ENCODE measurements at places on chromosomes 2 and 18. TPM values are rescaled to one million over a fixed set of nuclear protein-coding genes. Genes with fewer than 3 reads are reported as not detected.

POTEI gene
- not detected for total RNA-seq

PTPN2 gene
- 40.2 TPM for total RNA-seq

CSRNP3 gene
- total RNA-seq, result 1.4 TPM

DNA sequence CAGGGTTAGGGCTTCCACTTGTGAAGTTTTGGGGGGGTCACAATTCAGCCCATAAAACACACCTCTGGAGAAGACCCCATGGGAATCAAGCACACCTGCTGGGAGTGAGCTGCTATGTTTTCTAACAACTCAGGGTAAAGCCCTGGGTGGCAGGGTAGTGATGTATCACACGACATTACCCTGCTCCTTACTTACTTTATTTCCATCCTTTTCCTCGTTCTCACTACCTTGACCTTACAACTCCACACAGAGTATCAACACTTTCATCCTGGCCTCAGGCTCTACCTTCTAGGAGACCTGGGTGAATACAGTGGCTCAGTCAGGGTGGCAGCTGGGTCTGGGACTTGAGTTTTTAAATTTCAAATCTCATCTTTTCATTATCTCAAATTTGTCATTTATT is 290.3 kb downstream of the CYRIA start:
- DNase-seq, result no peak

DNA sequence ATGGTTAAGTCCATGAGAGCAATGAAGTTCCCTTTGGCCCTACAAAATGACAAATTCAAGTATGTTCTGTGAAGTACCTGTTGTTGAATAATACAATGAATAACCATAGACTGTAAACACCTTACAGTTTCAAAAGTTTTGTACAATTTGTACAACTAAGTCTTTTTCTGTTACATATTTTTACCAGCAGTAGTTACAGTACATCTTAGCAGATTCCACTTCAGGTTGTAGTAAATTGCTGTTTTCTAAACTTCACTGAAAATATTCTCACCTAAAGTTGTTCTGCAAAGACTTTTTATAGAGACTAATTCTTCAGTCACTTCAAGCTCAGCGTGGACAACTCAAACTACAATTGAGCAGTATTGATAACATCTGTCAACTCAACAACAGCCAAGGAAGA is 28.7 kb downstream of the LNPK start:
- no peak for DNase-seq

- DNase-seq, result no peak
Observed at GRCh38 chr2:227462972-227463931, 8.7 kb upstream of the AGFG1 start.

DNA sequence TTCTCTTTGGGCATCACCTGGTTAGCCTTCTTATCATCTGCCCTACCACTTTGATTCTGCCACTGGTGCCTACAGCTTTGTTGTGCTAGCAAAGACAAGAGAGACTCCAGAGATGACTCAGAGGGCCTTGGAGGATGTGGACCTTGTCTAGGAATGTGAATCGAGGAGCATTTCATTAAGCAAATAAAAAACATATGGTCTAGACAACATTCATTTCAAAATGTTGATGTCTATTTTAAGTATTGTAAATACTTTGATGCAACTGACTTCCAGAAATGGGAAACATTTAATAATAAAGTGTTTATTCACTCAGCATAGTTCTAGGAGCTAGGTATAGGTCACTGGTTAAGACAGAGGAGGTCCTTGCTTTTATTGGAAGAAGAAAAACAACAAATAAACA is 195.5 kb downstream of the CDCA7 start:
- DNase-seq, result no peak

DNA sequence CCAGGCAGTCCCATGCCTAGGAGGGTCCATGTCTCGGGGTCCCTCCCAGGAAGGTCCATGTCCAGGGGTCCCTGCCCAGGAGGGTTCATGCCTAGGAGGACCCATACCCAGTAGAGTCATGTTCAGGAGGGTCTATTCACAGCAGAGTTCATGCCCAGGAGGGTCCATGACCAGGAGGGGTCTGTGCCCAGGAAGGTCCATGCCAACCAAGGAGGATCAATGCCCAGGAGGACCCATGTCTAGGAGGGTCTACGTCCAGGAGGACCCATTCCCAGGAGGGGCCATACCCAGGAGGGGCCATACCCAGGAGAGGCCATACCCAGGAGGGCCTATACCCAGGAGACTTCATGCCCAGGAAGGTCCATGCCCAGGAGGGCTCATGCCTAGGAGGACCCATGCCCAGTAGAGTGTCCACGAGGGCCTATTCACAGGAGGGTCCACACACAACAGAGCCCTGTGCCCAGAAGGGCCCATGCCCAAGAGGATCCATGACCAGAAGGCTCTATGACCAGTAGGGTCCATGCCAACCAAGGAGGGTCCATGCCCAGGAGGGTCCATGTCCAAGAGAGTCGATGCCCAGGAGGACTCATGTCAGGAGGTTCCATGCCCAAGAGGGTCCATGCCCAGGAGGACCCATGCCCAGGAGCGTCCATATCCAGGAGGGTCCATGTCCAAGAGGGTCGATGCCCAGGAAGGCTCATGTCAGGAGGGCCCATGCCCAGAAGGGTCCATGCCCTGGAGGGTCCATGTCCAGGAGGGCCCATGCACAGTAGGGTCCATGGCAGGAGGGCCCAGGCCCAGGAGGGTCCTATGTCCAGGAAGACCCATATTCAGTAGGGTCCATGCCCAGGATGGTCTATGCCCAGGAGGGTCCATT is 10.1 kb downstream of the GPR35 start:
- DNase-seq, result no peak

- DNase-seq, result no peak
Observed at GRCh38 chr2:174121175-174121574, 127.2 kb downstream of the OLA1 start.

- DNase-seq, result no peak
Observed at GRCh38 chr2:46550686-46551404, 71.5 kb downstream of the TMEM247 start.

GRCh38 chr2:60347781-60348180 is 205.7 kb downstream of the BCL11A start:
- no peak for DNase-seq

DNA sequence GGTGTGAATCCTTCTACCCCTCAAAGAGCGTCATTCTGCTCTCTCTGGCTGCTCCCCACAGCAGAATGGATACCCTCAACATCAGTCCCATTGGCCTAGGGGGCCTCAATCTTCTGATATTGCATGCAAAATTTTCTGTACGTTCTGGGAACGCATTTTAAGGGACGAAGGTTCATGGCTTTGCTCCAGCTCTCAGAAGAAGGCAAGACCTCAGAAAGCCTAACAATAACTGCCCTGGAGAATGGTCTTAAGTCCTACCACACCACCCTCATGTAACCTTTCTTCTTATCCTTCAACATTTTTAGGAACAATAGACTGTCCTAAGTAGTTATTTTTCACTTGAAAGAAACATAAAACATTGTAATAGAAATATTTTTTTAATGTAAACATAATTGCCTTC is 212.6 kb downstream of the PRKCE start:
- no peak for DNase-seq

- DNase-seq, result no peak
Observed at GRCh38 chr18:74567822-74568221, 29.8 kb upstream of the ZNF407 start.

DNA sequence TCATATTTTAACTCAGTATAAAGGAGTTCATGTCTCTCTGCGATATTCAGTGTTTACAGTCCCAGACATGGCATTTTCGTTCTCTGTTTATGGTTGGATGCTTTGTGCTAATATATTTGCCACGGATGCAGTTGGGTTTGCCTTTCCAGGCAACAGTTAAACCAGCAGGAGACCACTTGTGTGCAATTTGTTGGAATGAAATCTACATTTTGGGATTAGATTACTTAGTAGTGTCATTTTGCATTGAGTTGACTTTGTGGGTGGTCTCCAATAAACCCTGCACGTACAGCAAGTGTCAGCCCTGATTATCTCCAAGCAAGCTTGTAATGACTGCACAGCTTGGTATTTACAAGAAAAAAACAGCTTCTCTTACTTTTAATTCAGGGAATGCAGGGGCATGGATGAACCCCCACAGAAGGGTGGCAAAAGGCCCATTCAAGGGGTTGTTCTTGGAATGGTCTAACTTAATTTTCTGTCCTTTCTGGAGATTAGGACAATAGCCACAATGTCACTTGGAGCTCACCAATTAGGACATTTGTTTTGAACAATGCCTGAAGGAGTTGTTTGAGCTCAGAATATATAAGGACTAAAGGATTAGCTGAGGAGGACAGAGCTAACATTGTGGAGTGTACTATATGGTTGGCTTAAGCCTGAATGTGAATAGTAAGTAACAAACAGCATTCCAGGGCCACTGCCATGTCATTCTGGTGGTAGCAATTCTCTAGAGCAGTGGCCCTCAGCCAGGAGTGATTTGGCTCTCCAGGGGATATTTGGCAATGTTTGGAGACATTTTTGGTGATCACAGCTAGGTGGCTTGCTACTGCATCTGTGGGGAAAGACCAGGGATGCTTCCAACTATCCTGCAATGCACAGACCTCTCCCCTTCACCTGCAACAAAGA is 121.5 kb downstream of the SLC4A3 start:
- DNase-seq, result no peak

DNA sequence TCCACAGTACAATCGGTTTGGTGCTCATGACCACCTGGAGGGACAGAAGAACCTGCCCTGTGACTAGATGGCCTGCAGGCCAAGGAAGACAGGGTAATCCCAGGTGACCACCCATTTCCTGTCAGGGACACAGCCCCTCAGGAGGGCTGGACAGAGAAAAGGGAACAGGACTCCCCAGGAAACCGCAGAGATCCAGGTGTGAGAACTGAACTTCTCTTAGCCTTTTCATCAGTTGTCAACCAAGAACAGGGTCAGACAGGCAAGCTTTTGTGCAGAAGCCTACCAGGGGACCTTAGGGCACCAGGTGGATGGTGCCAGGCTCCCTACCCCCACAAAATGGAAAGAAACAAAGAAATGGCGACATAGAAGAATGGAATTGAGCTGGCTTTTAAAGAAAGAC is 132.3 kb downstream of the HDAC4 start:
- DNase-seq, result no peak

DNA sequence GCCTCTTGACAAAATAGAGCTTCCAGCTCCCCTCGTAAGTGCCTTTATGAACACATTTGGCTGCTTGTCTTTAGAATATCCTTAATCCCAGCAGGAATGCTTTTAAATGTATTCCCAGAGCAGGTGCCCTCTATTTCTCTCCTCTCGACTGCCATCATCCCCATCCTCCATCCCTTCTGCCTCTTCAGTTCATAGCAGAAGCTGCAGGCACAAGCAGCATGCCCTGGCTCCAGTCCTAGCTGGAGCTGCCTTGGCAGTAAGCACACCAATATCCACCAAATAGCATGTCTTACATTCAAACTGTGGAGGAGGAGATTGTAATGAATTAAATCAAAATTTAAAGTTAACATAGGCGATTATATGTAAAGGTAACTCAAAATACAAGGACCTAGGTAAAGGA is 891.3 kb upstream of the SLC39A10 start:
- DNase-seq, result no peak

DNA sequence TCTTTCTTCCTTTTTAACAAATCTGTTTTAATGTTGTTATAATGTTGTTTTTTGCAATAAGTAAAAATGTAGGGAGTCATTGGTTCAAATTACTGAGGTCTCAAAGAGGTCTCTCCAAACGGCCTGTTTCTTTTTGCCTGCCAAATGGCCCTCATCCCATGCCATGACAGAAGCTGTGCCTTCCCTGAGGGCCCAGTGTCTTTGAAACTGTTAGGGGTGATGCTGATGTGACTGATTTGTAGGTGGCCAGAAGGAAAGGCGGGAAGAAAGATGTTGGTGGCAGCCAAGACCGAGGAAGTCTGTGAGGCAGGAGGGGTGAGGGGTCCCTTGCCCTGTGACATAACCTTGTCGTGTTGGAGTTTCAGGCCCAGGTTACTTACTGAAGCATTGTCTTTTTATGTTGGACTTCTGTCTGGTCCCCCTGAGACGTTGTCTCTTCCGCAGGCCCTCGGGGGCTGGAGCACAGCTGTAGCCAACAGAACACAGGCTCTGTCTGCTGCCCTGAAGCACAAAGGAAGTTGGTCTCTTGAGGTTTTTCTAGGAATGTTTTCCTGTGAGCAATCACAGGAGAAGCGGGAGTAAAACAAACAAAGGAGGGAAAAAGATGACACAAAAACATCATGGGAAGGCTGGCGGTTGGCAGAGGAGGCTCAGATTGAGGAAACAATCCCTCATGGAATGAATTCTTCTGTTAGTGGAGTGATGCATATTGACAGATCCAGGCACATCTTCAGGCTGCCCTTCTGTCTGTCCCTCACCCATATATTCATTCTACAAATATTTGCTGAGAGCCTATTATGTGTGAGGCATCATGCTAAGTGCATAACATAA is 4.9 kb upstream of the ST3GAL5 start:
- DNase-seq, result peak; percentile 97

- DNase-seq, result no peak
Observed at GRCh38 chr2:13050764-13051163, 334.0 kb downstream of the TRIB2 start.

- DNase-seq, result no peak
Observed at GRCh38 chr2:85699325-85699724, 5.2 kb downstream of the GNLY start.

GRCh38 chr18:40558706-40559392 is 1396.2 kb upstream of the PIK3C3 start:
- DNase-seq, result no peak

DNA sequence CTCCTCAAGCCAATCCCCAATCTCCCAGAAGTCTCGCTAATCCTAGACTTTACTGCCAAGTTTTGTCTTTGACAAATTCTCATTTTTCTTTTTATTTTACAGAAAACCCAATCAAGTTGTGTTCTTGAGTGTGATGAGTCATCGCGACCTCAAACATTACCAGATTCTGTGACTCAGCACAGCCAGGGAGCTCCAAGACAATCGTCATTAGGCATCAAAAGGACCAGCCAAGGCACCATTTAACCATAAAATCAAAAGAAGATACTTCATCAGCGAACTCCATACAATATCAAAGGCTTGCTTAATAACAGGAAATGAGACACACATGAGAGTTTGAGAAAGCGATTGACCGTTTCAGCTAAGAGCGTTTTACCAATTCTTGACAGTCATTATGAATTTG is 146.2 kb upstream of the AGAP1 start:
- peak; percentile 82 for DNase-seq

GRCh38 chr2:103860016-103860415 is 993.9 kb upstream of the POU3F3 start:
- no peak for DNase-seq

DNA sequence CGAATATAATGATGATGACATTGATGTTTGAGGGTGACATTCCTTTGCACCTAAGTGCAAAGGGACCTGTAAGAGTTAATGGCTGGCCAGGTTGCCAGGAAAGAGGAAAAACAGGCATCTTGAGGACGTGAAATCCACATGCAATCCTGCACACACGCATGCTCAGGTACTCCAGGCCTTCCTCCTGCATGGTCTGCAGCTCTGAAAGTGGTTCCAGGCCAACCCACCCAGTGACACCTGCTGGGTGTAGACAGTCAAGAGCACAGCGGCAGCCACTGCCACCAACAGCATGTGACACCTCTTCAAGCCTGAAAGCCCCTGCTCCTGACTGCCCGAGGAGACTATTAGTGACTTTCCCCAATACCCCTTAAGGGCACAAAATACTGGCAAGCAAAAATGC is 101.6 kb downstream of the PIEZO2 start:
- DNase-seq, result no peak

DNA sequence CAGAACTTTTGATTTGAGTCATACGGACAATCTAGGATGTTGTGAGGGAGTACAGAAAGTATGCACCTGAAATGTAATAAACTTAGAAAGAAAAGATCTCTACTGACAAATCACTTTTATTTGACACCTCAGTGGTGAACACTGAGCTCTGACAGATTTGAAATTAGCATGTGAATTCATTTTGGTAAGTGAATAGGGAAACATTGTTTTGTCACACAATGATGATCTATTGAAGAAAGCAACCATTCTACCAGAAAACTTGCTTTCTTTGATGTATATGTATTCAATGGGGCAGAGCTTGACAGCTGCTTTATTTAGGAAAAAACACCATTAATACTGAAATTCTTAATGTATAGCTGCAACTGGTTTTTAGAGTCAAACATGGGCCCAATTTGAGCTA is 500.5 kb downstream of the CCDC85A start:
- DNase-seq, result no peak

All from LHCN-M2 (cell line).